ENCODE measurements at places on chromosomes 16 and 17.
A peak's percentile ranks its signal among the peaks of the same experiment; 100 is the strongest.

GRCh38 chr17:65953316-65954147 is 238.4 kb downstream of the CEP112 start:
- DNase-seq = no peak

- no peak for DNase-seq
Observed at GRCh38 chr17:50461550-50462132, 7.0 kb downstream of the CHAD start.

DNA sequence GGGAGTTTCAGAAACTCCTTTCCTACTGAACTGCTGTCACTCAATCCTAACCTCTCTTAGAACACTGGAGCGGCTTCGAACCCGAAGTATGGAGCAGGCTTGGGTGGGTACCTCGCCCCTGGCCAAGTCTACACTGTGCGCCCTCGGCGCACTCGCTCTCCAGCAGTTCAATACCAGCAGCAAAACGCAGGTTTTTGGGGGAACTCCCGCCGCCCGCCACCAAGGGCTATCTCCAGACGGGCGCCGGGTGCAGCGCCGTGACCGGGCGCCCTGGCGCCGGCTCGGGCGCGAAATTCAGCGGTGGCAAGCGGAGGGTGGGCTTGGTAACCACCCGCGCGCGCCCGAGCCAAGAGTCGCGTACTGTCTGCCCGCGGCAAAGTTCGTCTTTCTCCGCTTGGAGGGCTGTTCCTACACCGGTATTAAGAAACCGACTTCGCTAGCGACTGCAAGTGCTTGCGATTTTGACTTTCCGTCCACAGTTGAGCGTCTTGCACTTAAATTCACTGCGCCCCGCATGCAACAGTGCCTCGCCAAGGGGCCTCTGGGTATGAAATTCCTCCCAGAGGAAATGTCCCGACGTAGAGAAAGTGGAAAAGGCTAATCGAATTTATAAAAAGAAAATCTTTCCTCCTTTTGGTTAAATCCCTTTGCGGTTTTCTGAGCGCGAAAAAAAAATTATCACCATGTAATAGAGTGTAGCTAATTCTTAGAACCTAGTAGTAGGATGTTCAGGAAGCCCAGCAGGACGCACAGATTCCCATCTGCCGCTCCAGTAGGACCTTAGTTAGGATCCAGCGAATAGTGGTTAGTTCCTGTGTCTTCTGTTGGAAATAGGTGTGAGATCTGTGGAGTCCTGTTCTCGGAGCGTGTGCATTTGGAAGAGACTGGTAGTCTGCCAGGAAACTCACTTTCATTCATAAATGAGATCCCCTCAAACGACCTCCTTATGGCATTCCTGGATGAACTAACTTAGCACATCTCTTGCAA is 5.0 kb upstream of the SALL1 start:
- DNase-seq = no peak

DNA sequence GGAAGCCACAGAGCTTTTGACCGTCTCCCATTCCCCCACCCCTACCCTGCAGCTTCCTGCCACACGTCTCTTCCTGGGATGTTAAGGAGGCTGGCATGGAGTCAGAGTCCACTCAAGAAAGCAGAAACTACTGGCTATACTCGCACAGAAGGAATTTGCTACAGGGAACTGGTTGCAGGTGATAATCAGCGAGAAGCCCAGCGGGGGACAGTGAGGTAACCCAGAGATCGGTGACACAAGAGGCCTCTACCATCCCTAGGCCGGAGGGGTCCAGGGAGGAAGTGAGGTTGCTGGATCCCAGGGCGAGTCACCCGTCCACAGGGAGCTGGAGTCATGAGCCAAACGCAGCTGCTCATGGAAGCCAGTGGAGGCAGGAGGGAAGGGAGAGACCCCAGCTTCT is 93.7 kb downstream of the SDK2 start:
- DNase-seq = no peak

GRCh38 chr17:35731239-35731916 is at the start of gene RASL10B:
TSS of gene RASL10B (plus strand) at chr17:35731639. CDS start at chr17:35735185, 3,546 bp downstream.
- DNase-seq = peak; percentile 64

Data from posterior cingulate gyrus (tissue), 11 donors.